SJCRH30 (cell line): ENCODE measurements at places on chromosomes 2 and 18. TPM values are rescaled to one million over a fixed set of nuclear protein-coding genes. Genes with fewer than 3 reads are reported as not detected.

Gene LYG2
- 0.30 and 0.36 TPM in 2 replicates for total RNA-seq

Gene PSMA8
- not detected in 2 replicates for total RNA-seq

Gene VSNL1
- not detected in 2 replicates for total RNA-seq

Gene MPV17
- total RNA-seq: 74.2 and 76.6 TPM in 2 replicates

Gene NYAP2
- total RNA-seq: 0.46 and 0.69 TPM in 2 replicates

Gene CYS1
- not detected in 2 replicates for total RNA-seq

DNA sequence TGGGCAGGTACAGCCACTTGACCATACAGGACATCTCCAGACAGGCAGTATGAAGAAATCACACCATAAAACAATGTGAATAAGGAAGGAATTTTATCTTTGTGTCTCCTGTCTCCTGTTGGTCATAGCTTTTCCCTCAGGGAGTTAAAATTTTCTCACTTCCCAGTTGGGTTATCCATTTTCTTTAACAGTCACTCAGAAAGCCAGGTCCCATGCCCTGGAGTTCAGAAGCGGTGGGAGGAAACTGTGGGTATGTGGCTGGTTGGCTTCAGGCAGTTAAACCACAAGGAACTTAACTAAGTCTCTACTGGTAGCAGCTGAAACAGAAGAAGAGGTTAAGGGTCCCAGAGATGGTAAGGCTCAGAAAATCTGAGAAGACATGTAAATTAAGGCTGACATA is 6.5 kb upstream of the SMAD2 start:
- DNase-seq: no peak

DNA sequence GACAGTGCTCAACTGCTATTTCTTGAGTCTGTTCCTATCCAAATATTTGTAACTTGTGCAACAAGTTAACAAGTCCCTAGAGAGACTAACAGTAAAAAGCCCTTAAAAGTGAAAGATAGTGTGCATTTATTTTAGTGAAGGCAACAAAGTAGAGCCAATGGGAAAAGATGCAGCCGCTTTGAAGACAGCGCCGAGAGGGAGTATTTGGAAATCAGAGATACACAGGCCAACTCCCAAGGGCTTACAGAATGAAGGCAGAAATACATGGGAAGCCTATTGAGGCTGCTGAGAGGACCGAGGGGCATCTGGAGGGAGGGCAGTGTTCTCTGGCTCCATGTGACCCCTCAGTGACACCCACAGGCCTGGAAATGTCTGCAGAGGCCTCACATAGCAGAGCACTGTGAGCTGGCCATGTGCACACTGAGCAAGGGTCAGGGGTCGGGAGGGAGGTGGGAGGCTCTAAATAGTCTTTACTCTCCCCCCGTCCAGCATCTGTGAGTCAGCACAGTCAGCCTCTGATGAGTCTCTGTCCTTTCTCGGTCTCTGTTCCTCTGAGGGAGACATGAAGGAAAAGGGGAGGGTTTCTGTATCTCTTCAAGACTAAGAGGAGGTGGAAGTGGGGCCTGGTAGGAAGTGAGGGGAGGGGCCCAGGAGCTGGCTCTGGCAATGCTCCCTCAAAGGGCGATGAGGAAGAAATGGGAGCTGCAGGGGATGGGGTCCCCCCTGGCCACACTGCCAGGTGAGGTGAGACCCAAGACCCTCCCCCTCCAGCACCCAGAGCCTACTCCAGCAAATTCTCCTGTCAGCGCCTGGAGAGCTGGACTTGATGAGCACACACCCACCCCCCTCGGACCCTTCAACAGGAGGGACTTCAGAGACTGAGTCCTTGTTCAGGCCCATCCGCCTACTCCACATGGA is 133.6 kb downstream of the SP3 start:
- DNase-seq: no peak

- peak; percentile 78 for DNase-seq
These were observed 52.4 kb downstream of the GLI2 start for GRCh38 chr2:120787822-120788700.
